ENCODE measurements at places on chromosomes 6 and 20.

DNA sequence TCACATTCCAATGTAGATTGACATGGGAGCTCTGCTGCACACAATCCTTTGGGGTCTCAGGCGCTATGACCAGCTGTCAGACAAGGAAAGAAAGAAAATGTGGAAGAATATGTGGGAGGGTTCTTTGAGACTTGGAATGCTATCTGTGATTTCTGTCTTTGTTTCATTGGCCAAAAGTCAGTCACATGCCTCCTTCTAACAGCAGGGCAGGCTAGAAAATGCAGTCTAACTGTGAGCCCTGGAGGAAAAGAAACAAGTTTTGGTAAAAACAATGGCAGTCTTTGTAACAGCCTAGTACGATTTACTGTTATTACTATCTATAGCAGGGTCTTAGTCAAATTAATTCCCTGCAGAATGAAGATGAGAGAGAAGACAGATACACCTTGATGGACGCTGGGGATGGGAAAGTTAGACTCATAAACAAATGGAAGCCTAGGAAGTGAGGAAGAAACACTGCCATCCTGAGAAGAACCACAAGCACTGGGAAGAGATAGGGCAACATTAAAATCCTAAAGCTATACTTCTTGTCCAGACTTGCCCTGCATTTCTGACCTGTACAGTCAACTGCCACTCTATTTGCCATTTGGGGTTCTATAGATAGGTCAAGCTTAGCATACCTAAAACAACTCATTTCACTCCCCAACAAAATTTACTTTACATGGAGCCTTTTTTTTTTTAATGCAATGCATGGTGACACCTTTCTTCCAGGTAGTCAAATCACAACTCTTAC, 833.0 kb downstream of the KIF16B start:
- DNase-seq = no peak

DNA sequence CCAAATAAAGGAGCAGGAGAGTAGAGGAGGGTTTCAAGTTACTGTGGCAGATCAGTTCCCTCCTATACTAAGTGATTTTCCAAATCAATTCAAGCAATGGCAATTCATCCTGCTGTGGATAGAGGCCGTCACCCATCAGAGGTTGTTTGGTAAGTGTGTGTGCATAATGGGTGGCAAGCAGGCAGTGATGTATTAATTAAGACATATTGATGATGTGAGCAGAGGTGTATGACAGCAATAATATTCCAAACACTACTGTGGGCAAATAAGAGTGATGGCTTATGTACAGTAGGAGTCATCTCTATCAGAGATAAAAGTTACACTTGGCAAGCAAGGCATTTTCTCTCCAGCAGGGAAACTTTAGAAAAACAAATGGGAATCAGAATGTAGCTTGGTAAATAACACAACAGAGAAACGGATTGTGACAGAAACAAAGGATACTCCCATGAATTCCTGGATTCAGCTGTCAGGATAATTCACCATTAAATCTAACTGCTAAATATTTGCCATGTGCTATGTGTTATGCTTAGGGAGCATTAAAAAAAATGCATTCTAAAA, 196.3 kb downstream of the KHDC1L start:
- no peak for DNase-seq

GRCh38 chr6:12845224-12846004, 128.8 kb downstream of the PHACTR1 start:
- DNase-seq = no peak

- DNase-seq = no peak
Measured at GRCh38 chr6:100138346-100139022, 144.5 kb upstream of the MCHR2 start.

- DNase-seq = no peak
Measured at GRCh38 chr6:138979813-138980668, 8.0 kb downstream of the REPS1 start.

DNA sequence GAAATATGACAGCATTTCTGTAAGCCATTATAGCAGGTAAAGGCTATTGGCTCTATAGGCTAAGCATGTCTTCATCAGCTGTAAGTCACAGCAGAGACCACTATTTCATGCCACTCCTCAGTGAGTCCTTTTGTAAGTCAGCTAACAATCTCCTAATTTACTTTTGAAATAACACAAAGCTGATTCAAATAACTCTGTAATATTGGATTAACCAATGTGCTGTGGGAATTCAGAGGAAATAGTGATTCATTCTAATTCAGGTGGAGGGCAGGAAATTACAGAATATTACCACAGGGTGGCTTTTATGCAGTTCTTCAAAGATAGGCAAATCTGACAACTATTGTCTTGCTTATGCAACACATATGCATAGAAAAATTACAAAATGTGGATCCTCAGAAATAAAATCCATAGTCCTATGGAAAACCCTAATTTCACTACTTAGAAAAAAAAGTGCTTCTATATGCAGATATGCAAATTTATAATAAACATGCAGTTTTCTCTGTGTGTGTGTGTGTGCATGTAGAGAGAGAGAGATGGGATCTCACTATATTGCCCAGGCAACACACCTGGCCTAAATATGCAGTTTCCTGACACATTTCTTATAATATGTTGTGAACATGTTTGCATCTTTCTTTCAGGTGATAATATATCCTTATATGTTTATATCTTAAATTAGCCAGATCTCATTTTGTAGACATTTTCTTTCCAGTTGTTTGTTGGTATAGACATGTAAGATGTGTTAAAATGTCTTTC, 4.8 kb upstream of the SMIM28 start:
- DNase-seq = no peak

DNA sequence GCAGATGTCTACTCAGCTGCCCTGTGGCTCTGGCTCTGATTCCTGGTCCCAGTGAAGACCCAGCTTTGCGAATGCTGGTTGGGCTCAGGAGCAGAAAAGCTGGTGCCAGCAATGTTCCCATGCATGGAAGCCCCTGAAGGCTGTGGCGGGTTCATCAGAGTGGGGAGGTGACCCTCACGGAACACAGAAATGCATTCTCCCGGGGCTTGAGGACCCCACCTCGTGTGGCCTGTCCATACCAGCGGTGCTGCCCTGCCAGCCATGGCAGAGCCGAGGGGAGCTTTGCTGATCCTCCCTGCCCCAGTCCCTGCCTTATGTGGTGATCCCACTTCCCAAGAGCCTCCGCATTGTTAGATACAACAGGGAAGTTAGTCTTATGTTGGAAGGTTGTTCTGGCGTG, 157.7 kb upstream of the THBS2 start:
- no peak for DNase-seq

GRCh38 chr20:25116739-25117458, 35.0 kb upstream of the VSX1 start:
- DNase-seq = no peak

- DNase-seq = no peak
Measured at GRCh38 chr6:47114460-47114859, 72.3 kb upstream of the ADGRF1 start.

DNA sequence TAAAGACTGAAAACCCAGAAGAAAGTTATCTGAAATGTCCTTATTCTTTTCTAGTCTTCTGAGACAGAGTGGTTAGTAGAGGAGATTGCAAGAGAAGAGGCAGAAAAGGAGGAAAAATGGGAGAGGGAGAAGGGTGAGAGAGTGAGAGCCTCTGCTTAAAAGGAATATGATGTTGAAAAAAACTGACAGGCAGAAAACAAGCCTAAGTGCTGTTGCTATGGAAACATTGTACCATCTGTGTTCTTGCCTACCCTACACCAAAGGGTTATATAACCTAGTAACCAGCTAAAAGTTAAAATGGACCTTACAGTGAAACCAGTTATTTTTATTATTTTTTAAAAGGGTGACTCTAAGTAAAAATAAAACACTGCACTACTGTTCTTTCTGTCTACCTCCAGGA, 28.3 kb upstream of the SH3BGRL2 start:
- no peak for DNase-seq

DNA sequence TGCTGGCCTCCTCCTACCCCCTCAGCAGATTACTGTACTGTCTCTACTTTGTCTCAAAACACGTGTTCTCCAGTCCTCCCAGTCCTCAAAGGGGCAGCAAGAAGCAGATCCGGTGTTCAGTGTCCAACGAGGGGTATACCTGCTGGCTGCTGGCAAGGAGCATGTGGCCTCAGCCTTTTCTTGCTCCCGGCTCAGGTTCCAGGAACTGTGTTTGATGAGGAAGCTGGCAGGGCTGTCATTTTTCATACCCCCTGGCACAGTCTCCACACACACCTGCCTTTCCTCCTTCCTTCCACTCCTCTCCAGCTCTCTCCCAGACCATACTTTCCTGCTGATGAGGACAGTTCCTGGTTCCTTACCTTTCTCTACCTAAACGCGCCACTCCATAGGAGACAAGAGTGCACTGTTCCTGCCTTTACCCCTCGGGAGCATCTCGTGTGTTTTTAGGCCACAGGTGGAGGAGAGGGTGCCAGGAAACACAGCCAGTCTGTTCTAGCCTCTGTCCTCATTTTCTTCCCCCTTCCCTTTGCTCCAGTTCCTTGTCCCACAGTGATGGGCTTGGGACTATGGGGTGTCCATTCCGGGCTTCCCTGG, 77.2 kb downstream of the SSR1 start:
- no peak for DNase-seq

- DNase-seq = no peak
Measured at GRCh38 chr6:167796192-167796981, 30.3 kb upstream of the AFDN start.

DNA sequence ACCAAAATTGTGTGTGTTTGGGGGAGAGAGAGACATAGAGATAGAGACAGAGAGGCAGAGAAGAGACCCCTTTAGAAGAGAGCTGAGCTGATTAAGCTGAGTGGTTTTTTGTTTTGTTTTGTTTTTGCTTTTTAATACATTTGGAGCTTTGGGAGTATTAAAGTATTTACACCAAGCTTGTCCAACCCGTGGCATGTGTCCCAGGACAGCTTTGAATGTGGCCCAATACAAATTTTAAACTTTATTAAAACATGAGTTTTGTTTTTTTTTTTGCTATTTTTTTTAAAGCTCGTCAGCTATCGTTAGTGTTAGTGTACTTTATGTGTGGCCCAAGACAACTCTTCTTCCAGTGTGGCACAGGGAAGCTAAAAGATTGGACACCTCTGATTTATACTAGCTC, 56.0 kb downstream of the MRAP2 start:
- DNase-seq = no peak

GRCh38 chr6:123529058-123529457, 107.7 kb downstream of the TRDN start:
- DNase-seq = no peak

GRCh38 chr20:48846516-48847492, 19.0 kb upstream of the PREX1 start:
- no peak for DNase-seq

GRCh38 chr6:69914015-69914485, 47.7 kb downstream of the COL19A1 start:
- DNase-seq = no peak

Data from stimulated activated CD8-positive, alpha-beta memory T cell treated with anti-CD3 and anti-CD28 coated beads, Interleukin-4, amount 100 ng/mL, for 4 hours (primary cell).